ENCODE measurements at places on chromosomes 4 and X. TPM values are rescaled to one million over a fixed set of nuclear protein-coding genes. Genes with fewer than 3 reads are reported as not detected.

The CCNA2 gene
- total RNA-seq = 22.6 TPM

- peaks cover 13% of the 10 kb centered on the region for H3K36me3 ChIP-seq
- H3K4me3 ChIP-seq = no peak overlapping the region
- H3K27ac ChIP-seq = no peak overlapping the region
- no peaks in the 10 kb centered on the region for H3K4me1 ChIP-seq
- no peaks in the 10 kb centered on the region for H3K27me3 ChIP-seq
Observed at GRCh38 chrX:150879855-150880807, 18.3 kb downstream of the CD99L2 start.

GRCh38 chr4:168197926-168198325 lies 105.6 kb downstream of the ANXA10 start:
- H3K36me3 ChIP-seq = no peaks in the 10 kb centered on the region
- H3K27ac ChIP-seq = no peak overlapping the region
- DNase-seq = no peak
- H3K4me3 ChIP-seq = no peak overlapping the region

The ADH1C gene
- 9.9 TPM for total RNA-seq

DNA sequence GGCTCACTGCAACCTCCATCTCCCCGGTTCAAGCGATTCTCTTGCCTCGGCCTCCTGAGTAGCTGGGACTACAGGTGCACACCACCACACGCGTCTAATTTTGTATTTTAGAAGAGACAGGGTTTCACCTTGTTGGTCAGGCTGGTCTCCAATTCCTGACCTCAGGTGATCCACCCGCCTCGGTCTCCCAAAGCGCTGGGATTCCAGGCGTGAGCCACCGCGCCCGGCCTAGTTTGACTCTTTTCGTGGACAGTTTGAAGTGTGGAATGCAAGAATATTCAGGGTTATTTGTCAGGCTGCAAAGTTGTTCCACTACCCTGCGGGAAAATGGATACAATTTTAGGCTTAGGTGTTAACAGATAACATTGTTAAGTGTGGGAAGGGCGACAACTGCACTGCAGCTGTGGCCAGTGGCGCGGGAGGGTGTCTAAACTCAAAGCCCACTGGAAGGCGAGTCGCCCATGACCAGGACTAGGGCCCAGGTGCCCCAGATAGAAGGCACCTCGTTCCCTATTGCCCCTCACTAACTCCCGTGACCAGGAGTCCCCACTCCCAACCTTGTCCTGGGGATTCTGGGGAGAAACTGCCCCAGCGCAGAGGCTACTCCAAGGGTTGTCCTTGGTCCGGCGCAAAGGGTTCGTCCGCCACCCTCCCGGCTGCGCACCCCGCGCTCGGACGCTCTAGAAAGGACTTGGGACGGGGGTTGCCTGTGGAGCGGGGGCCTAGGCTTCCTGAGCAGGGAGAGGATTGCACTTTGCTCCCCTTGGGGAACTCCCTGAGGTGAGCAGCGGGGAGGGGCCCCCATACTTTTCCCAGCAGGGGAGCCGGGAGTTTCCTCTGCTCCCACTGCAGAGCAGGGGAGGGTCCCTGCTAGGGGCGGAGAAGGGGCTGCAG lies 1.1 kb upstream of the CD99 start:
- no peaks in the 10 kb centered on the region for H3K27me3 ChIP-seq

The NBDY gene
- 55.1 TPM for total RNA-seq

- no peak for DNase-seq
- H3K4me3 ChIP-seq = no peak overlapping the region
- no peak overlapping the region for H3K27ac ChIP-seq
Observed at GRCh38 chr4:53522334-53522733, 69.0 kb downstream of the LNX1 start.

DNA sequence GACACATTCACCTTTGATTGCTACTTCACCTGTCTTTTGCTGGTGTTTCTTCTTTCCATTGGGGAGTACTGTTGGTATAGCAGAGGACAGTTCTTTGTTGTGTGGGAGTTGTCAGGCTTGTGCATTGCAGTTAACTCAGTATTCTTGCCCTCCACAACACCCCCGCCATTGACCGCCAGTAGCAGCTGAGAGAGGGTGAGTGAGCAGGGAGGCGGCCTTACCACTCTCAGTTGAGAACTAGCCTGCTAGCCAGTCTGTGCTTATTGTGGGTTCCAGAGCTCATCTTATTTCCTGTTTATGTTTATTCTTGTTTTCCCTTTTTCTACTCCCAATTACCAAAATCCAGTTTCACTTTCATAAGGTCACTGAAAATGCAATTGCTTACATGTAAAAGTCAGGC lies 52.2 kb downstream of the STIM2 start:
- no peaks in the 10 kb centered on the region for H3K27me3 ChIP-seq
- no peaks in the 10 kb centered on the region for H3K4me1 ChIP-seq
- DNase-seq = no peak
- no peaks in the 10 kb centered on the region for H3K36me3 ChIP-seq
- H3K27ac ChIP-seq = no peak overlapping the region

The MED14 gene
- 43.5 TPM for total RNA-seq

GRCh38 chr4:150149381-150149780 lies 71.1 kb downstream of the DCLK2 start:
- no peak for DNase-seq
- H3K27me3 ChIP-seq = no peaks in the 10 kb centered on the region
- H3K4me1 ChIP-seq = peaks cover 22% of the 10 kb centered on the region

DNA sequence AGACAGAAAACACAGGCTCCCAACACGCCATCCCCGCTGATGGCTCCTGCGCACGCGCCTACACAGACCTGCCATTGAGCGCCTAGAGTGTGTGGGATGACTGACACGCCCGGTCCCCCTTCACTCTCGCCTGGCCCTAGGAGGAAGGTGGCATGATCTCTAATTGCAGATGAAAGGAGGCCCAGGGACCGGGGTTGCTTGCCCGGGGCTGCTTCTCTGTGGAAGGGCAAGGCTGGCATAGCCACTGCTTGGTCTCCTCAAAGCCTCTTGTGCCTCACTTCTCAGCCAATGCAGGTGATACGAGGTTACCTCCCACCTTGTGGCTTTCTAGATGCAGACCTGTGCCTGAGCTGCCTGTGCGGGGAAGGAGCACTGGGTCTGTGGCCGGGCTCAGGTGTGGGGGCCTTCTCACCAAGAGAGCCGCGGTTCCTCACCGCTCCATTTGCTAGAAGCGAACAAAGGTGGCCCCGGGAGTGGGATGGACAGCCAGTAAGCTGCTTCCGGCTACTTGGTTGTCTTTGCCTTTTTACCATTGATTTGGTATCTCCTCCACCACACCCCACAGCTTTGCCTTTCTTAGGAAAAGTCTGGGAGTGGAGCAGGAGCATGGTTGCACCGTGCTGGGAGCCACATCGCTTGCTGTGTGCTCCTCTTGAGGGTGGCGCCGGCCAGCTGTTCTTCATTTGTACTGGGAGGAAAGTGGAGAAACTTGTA lies 47.0 kb downstream of the TBC1D14 start:
- H3K27me3 ChIP-seq = no peaks in the 10 kb centered on the region
- no peak overlapping the region for H3K4me3 ChIP-seq
- no peaks in the 10 kb centered on the region for H3K36me3 ChIP-seq
- DNase-seq = no peak

DNA sequence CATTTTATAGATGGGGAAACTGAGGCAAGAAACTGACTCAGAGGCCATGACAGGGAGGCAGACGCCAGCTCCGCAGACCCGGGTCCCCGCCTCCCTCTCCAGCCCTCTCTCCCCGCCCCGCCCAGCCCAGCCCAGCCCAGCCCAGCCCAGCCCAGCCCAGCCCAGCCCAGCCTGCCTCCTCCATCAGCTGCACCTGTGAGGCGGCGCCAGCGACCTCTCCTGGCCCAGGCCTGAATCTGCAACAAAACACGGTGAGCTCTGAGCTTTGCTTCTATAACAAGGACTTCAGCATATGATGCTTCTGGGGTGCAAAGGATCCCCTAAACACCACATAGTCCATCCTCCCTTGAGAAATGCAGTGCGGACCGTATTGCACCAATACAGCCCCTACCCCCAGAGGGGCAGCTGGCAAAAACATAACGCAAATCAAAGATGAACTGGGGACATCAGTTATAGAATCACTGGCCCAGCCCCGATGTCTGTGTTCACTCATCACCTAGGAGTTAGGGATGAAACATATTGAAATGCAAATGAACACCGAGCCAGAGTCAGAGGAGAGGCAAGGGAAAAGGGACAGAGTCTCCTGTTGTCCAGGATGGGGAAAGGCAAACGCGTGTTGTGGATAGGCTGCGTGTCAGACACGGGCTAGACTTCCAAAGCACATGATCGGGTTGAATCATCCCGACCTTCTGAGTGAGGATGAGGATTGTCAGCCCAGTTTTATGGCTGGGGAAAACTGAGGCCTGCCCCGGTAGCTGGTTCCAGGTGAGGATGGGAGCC lies 216.1 kb upstream of the PSAPL1 start:
- H3K27ac ChIP-seq = peak overlapping the region; percentile 94
- DNase-seq = no peak
- H3K4me3 ChIP-seq = peak overlapping the region; percentile 20
- no peaks in the 10 kb centered on the region for H3K36me3 ChIP-seq
- peaks cover 6% of the 10 kb centered on the region for H3K27me3 ChIP-seq

GRCh38 chr4:56186808-56187523 lies 200.3 kb downstream of the AASDH start:
- H3K4me1 ChIP-seq = peaks cover 25% of the 10 kb centered on the region
- no peak overlapping the region for H3K4me3 ChIP-seq
- DNase-seq = no peak
- H3K27ac ChIP-seq = no peak overlapping the region
- H3K36me3 ChIP-seq = peaks cover 32% of the 10 kb centered on the region
- no peaks in the 10 kb centered on the region for H3K27me3 ChIP-seq

GRCh38 chr4:122930862-122931261 lies 8.5 kb upstream of the NUDT6 start:
- no peaks in the 10 kb centered on the region for H3K4me1 ChIP-seq
- H3K27me3 ChIP-seq = no peaks in the 10 kb centered on the region
- DNase-seq = no peak
- no peak overlapping the region for H3K27ac ChIP-seq
- H3K36me3 ChIP-seq = peaks cover 8% of the 10 kb centered on the region

DNA sequence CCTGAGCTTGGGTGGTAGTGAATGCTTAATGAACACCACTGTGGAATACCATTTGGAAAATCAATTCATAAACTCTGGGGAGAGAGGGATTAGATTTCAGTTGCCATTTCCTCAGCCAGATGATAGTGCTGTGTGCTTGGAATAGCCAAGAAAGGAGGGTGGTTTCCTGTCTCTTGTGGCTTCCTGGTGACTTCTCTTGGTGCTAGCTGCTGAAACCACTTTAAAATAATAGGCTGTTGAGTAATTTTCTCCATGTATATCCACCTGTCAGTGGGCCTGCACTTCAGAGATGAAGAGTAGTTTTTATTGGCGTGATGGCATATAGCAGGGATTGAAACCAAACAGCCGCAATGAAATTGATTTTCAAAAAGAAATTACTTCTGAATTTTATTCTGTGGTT lies 11.8 kb downstream of the EDA start:
- no peaks in the 10 kb centered on the region for H3K36me3 ChIP-seq
- no peak for DNase-seq
- no peaks in the 10 kb centered on the region for H3K4me1 ChIP-seq
- H3K27ac ChIP-seq = no peak overlapping the region

DNA sequence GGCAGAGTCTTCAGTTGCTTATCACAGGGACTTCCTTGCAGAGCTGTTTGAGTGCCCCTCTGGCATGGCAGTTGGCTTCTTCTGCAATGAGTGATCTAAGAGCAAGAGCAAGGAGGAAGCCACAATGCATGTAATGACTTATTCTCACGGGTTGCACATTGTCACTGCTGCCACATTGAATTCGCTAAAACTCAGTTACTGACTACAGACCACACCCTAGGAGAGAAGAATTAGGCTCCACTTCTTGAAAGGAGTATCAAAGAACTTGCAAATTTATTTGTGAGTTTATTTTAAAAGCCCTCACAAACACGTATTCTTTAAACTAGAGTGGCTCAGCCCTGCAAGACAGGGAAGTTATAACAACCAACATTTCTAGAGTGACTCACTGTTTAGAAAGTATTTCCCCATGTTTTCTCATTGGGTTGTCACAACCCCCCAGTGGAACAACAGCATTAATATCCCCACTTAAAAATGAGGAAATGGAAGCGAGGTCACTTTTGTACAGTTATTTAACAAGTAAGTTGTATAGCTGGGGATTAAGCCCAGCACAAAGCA lies 32.4 kb upstream of the RBPJ start:
- no peak overlapping the region for H3K4me3 ChIP-seq
- no peaks in the 10 kb centered on the region for H3K27me3 ChIP-seq
- DNase-seq = no peak
- peaks cover 3% of the 10 kb centered on the region for H3K4me1 ChIP-seq
- no peaks in the 10 kb centered on the region for H3K36me3 ChIP-seq

DNA sequence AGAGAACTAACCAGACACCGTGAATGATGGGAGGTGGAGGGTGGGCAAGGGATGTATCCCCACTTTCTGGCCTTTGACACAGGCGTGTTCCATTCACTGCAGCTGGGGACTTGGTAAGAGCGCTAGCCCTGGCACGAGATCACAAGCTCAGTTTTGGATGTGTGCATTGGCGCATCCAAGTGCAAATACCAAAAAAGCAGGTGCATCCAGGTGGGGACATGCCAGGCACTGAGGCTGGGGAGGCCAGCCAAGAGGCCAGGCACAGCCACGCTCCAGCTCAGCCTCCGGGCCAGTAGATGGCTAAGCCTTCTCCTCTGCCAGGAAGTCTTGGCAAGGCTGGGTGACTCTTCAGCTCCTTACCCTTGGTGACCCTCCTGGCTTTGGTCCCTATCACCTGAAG lies 4.4 kb upstream of the ZFP92 start:
- no peak for DNase-seq
- no peaks in the 10 kb centered on the region for H3K4me1 ChIP-seq

The MAP9 gene
- total RNA-seq = 22.1 TPM

DNA sequence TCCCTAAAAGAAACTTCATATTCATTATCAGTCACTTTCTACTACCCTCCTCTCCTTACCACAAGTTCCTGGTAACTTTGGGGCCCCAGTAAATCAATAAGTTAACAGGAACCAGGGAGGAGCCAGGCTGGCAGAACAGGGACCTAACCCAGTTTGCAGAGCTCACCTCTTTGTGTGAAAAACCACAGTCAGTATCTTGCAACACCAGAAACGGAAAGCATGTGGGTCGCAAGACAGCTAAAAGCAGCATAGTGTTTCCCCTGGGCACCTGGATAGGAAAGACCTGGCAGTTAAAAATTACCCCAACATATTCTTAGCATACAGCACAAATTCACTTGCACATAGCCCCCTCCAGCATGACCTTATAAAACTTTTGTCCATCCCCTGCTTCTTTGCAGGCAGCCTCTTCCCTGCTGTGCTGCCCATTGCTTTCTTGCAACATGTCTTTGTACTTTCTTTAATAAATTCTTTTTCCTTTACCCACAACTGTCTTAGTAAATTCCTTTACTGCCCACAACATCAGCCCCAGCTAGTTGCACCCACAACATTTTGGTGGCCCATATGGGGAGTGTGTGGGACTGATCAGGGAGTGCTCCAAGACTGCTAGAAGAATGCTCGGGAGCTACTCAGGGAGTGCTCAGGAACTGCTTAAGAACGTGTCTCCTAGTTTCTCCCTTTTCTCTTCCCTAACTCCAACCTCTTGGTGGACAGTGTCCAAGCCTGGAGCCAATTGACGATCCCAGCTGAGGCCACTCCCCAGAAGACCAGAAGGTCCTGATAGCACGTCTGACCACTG lies 83.4 kb downstream of the MSN start:
- no peaks in the 10 kb centered on the region for H3K4me1 ChIP-seq
- no peak overlapping the region for H3K27ac ChIP-seq
- H3K27me3 ChIP-seq = no peaks in the 10 kb centered on the region
- no peak overlapping the region for H3K4me3 ChIP-seq
- DNase-seq = no peak

The TBC1D19 gene
- 11.8 TPM for total RNA-seq

- no peak overlapping the region for H3K4me3 ChIP-seq
- peaks cover 6% of the 10 kb centered on the region for H3K36me3 ChIP-seq
- no peaks in the 10 kb centered on the region for H3K4me1 ChIP-seq
Observed at GRCh38 chr4:150789864-150790263, 207.9 kb downstream of the MAB21L2 start.

The EVC gene
- total RNA-seq = 14.5 TPM

All from type B pancreatic cell (in vitro differentiated cells).